Psoas muscle (tissue), 8 donors: ENCODE measurements at places on chromosomes 6 and 20. TPM values are rescaled to one million over a fixed set of nuclear protein-coding genes. Genes with fewer than 3 reads are reported as not detected.

DNA sequence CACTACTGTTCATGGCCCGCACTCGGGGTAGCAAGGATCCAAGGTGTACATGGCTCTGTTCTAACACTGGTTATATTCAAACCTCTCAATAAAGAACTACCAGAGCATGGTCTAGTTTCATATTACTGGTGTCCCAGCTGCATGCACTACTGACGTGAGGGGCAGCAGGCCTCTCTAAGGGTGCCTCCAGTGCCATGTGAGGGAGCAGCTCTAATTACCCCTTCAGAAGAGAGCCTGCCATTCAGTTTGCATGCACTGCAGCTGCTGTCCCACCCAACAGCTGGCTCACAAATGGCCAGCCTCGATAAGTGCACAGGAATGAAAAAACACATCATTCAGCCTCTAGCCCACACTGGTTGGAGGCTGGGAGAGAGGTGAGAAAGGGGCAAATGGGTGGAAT lies 85.2 kb downstream of the SMLR1 start:
- DNase-seq, result no peak
- no peak overlapping the region for H3K27ac ChIP-seq
- H3K4me1 ChIP-seq, result no peaks in the 10 kb centered on the region
- H3K27me3 ChIP-seq, result no peaks in the 10 kb centered on the region

- no peaks in the 10 kb centered on the region for H3K4me1 ChIP-seq
- no peak overlapping the region for H3K4me3 ChIP-seq
- H3K27me3 ChIP-seq, result no peaks in the 10 kb centered on the region
- DNase-seq, result no peak
- no peaks in the 10 kb centered on the region for H3K36me3 ChIP-seq
- no peak overlapping the region for H3K27ac ChIP-seq
Observed at GRCh38 chr20:21832442-21833385, 127.2 kb downstream of the PAX1 start.

DNA sequence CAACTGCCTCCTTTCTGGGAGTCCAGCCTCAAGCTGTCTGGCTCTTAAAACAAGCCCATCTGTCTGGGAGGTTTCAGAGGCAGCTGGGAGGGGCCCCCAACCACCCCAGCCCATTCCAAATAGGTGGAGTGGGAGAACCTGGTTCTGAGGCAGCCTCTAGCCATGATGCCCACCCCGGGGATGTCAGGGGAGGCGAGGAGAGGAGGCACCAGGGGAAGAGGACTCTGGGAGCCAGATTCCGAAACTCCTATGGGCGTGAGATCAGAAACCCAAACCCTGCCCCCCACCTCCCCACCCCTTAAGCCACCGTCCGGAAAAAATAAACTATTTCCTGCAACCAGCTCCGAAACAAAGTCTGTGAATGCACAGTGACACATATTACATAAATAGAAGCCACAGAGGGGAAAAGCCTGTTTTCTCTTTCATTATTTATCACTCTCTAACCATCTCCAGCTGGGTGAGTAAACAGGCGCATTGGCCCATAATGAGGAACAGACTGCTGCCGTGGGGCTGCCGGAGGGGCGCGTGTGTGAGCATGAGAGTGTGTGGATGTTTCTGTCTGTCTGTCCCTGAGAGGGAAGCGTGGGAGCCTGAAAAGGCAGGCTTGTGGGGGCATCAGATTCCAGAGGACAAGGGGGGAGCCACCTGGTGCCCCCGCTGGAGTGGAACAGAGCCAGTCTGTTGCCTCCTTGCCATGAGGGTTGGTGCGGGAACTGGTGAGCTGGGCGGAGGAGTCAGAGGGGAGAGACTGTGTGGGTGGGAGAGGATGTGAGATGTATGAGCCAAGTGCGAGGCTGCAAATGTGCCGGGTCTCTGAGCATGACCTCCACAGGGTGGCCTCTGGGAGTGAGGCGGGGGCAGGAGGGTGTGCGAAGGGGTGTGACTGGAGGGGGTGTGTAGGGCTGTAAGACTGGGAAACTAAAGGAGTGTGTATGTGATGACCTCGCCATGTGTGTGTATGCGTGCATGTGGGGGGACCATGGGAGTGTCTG lies 14.3 kb upstream of the FOXP4 start:
- H3K27me3 ChIP-seq, result peaks cover 19% of the 10 kb centered on the region
- no peak overlapping the region for H3K27ac ChIP-seq
- H3K36me3 ChIP-seq, result no peaks in the 10 kb centered on the region
- DNase-seq, result no peak
- H3K4me1 ChIP-seq, result peaks cover 6% of the 10 kb centered on the region
- peak overlapping the region; percentile 2 for H3K4me3 ChIP-seq

DNA sequence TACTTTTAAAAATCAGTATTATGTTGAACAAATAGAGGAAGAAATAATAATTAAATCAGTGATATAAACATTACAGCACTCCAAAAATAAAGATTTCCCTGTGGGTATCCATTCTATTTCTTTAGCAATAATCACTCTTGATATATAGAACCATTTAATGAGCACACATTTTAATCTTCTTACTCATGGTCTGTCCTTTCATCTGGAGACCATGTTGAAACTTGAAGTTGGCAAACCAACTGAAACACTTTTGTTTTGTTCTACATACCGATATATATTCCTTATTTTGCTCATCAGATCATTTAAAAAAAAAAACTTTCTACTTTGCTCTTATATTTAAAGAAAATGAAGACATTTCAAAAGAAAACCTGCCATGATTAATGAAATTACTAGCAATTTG lies 13.4 kb downstream of the C6orf58 start:
- H3K27ac ChIP-seq, result no peak overlapping the region
- no peaks in the 10 kb centered on the region for H3K36me3 ChIP-seq
- DNase-seq, result no peak
- H3K27me3 ChIP-seq, result no peaks in the 10 kb centered on the region
- no peaks in the 10 kb centered on the region for H3K4me1 ChIP-seq

GRCh38 chr6:139161817-139162284 lies 27.0 kb downstream of the HECA start:
- peaks cover 7% of the 10 kb centered on the region for H3K36me3 ChIP-seq
- no peaks in the 10 kb centered on the region for H3K27me3 ChIP-seq
- H3K4me1 ChIP-seq, result peaks cover 20% of the 10 kb centered on the region

DNA sequence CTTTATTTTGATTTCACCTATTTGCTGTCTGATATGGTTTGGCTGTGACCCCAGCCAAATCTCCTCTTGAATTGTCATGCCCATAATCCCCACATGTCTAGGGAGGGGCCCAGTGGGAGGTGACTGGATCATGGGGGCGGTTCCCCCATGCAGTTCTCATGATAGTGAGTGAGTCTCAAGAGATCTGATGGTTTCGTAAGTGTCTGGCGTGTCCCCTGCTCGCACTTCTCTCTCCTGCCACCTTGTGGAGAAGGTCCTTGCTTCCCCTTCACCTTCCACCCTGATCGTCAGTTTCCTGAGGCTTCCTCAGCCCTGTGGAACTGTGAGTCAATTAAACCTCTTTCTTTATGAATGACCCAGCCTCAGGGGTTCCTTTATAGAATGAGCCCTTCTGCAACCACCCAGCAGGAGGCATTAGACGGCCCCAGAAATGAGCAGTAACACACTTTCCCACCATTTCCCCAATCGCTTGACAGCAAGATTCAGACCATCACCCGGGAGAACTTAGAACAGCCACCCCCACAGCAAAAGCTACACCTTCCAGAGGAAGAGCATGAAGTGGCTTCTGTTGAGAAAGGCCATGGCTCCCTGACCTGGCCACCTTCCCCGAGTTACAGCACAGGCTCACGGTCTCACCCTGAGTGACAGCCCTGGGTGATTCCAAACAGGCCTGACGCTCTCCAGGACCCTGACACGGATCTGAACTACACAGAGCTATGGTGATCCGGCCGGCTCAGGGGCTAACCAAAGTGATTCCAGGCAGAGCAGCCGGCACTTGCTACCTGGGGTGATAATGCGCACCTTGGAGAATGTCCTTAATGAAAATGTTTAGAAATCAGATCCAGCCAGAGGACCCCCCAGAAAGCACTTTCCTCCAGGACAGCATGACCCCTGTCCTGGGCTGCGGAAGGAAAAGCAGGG lies 131.2 kb upstream of the CDH4 start:
- no peak overlapping the region for H3K27ac ChIP-seq
- H3K27me3 ChIP-seq, result no peaks in the 10 kb centered on the region

DNA sequence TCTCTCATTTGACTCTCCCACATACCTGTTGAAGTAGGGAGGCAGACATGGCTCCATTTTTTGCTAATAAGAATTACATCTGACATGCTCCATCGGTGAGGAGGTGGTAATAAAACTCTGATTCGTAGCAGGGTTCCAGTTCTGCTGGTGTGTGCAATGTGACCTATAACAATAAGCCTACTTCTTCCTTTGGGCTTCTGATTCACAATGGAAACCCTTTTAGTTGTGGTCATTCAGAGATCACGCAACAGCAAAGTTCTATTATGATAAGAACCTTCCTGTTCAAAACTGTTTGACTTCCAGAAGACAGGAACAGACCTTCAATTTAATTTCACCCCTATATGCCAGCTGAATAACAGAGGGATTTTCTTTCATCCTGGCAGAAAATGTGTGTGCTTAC lies 31.4 kb upstream of the GSTA4 start:
- H3K4me1 ChIP-seq, result no peaks in the 10 kb centered on the region
- H3K36me3 ChIP-seq, result peaks cover 77% of the 10 kb centered on the region
- no peaks in the 10 kb centered on the region for H3K27me3 ChIP-seq
- H3K4me3 ChIP-seq, result no peak overlapping the region
- no peak overlapping the region for H3K27ac ChIP-seq
- DNase-seq, result no peak

DNA sequence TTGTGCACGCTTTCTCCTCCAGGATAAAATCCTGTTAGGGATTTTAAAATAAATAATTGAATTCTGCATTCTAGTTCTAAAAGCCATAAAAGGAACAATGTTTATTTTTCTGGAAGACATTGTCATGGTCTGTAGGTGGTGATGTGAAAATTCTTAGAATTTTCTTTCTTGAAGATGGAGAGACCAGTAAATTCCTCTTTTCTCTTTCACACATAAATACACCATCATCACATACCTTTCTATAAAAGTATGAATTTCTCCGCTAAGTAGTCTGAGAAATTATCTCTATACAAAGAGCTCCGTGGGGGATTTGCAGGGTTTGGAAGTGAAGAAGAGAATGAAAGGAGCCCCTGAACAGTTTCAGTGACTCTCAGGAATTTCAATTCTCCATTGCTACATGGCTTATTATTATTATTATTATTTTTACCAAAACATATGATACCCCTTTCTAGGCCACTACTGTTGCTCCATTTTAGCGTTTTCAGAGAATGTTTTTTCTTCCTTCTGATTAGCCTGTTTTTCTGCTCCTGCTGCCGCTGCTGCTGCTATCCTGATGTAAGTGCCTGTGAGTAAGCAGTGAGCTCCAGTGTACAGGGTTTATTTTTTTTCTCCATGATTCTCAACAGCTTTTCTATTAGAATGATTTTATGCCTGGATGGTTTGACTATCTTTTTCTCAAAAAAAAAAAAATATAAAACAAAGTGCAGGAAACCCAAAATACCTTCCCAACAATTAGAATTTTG lies 145.8 kb downstream of the SAMD5 start:
- no peaks in the 10 kb centered on the region for H3K27me3 ChIP-seq
- H3K36me3 ChIP-seq, result no peaks in the 10 kb centered on the region
- H3K4me3 ChIP-seq, result no peak overlapping the region
- no peak for DNase-seq
- H3K4me1 ChIP-seq, result no peaks in the 10 kb centered on the region
- H3K27ac ChIP-seq, result no peak overlapping the region

Gene ACOT8
- total RNA-seq, result 20.4 TPM

Gene OPN5
- total RNA-seq, result not detected

Gene LRP11
- 11.1 TPM for total RNA-seq

Gene CNR1
- total RNA-seq, result 2.5 TPM
